ENCODE measurements at places on chromosomes 11 and 22. TPM values are rescaled to one million over a fixed set of nuclear protein-coding genes. Genes with fewer than 3 reads are reported as not detected.

Gene PYGM
- total RNA-seq: 1.1 TPM

DNA sequence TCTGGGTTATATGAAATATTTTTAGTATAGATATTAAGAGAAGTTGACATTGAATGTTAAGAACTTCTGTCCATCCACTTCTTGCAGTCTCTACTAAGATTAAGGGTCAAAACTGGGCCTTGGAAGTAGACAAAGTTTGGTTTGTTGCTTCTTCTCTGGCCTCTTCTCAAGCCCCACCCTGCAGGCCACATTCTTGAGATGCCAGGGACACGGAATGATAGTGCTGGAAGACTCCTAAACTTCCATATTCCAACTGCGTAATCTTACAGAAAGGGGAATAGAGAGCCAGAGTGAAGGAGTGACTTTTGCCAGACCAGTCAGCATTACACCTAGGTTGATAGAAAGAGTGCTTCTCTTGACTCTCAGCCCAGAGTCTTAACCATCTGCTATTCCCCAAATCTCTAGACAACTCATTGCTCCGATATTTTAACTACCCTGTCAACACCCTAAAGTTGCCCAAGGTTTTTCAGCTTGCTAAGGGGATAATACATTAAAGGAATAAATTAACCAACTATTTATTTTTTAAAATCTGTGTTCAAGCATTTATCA, 136.4 kb upstream of the SYN3 start:
- no peak for DNase-seq

DNA sequence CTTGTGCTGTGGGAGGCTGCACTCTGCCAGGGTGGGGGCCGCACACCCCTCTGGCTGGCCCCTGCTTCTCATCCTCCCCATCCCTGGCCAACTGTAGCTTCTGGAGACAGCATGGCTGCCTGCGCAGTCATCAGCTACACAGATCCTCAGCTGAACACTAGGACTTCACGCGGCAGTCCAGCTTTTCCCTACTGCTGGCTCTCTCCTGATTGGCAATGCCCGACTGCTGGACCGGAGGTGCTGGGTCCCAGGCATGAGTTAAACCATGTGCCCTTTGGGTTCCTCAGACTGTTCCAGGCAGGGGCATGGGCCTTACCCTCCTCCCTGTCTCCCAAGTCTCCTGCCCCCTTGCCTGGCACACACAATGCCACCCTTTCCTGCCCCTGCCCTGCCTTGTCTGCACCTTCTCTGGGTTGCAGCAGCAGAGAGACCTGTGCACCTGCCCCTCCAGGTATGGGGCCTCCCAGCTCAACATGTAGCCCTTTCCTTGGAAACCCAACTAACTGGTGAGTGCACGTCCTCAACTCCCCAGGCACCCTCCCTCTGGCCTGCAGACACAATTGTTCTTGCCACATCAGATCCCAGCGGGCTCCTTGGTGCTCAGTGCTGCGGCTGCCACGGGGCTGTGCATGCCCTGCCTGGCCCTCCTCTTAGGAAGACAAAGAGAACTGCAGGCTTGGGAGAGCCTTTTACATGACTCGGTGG, 1039.2 kb downstream of the TBC1D22A start:
- no peak for DNase-seq

GRCh38 chr11:92839450-92839849, 130.0 kb upstream of the MTNR1B start:
- no peak for DNase-seq

Gene KDM2A
- 63.9 TPM for total RNA-seq

Gene RBMXL2
- total RNA-seq: 0.64 TPM

GRCh38 chr11:12245549-12246016, 131.8 kb upstream of the PARVA start:
- DNase-seq: no peak

- DNase-seq: no peak
These were observed 721.2 kb downstream of the LUZP2 start for GRCh38 chr11:25218036-25218435.

GRCh38 chr11:16613262-16613511, 125.3 kb upstream of the C11orf58 start:
- DNase-seq: no peak

Gene APLNR
- total RNA-seq: 8.6 TPM

DNA sequence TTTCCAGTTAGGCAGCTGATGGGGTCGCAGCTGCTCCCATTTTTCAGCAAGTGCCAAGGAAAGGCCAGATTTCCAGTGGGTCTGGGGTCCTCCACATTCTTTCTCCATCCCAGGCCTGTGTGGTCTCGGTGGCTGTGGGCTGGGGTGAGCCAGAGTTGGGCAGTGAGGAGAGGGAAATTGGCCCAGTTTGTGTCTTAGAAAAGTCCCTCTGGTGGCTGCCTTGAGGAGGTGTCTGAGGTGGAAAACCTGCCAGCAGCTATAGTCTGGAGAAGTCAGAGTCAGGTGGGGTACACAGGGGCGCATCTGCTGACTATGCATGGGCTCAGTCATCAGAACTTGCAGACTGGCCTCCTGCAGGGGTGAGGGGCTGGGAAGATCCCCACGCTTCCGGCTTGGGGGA, 30.5 kb downstream of the MRGPRD start:
- DNase-seq: no peak

Gene CNTF
- 3.7 TPM for total RNA-seq

- DNase-seq: no peak
These were observed 11.9 kb downstream of the MRGPRX3 start for GRCh38 chr11:18144243-18144642.

DNA sequence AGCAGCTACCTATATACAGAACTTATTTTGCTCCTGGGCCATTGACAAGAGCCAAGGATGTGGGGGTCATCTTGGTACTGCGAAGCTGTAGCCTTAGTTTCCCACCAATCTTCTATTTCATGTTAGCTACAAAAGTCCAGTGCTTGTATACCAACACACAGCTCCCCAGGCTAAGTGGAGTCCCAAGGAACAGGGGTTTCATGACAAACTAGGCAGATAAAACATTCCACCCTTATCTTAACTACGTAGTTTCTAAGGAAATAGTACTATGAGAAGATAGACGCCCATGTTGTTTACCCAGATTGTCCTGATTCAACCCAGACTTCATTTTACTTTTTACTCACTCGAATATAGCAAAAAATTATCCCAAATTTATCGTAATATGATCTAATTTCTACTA, 218.5 kb downstream of the DYNC2H1 start:
- no peak for DNase-seq

DNA sequence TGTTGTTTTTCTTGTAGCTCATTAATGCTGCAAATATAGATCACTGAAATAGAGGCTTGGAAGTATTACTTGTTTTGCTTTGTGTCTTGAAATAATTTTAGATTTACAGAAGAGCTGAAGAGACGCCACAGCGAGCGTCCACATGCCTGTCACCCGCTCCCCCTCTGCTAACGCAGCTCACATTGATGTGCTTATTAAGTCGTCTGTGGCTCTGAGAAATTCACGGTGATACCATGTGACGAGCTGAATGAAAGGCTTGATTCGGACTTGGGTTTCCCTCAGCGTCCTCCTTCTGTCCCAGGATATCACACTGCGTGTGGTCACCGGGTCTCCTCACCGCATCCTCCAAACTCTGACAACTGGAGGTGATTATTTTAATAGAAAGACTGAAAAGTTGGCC, 365.4 kb downstream of the BRD1 start:
- no peak for DNase-seq

- DNase-seq: peak; percentile 18
These were observed 36.6 kb downstream of the ST3GAL4 start for GRCh38 chr11:126391970-126392632.

Gene SCN2B
- 4.2 TPM for total RNA-seq

GRCh38 chr22:34306361-34306760, 386.1 kb upstream of the LARGE1 start:
- no peak for DNase-seq

Gene SLC17A6
- total RNA-seq: 15.8 TPM

GRCh38 chr11:130435671-130436070, 7.3 kb upstream of the ADAMTS8 start:
- DNase-seq: no peak

GRCh38 chr11:103824116-103824515, 212.3 kb upstream of the DDI1 start:
- DNase-seq: no peak

DNA sequence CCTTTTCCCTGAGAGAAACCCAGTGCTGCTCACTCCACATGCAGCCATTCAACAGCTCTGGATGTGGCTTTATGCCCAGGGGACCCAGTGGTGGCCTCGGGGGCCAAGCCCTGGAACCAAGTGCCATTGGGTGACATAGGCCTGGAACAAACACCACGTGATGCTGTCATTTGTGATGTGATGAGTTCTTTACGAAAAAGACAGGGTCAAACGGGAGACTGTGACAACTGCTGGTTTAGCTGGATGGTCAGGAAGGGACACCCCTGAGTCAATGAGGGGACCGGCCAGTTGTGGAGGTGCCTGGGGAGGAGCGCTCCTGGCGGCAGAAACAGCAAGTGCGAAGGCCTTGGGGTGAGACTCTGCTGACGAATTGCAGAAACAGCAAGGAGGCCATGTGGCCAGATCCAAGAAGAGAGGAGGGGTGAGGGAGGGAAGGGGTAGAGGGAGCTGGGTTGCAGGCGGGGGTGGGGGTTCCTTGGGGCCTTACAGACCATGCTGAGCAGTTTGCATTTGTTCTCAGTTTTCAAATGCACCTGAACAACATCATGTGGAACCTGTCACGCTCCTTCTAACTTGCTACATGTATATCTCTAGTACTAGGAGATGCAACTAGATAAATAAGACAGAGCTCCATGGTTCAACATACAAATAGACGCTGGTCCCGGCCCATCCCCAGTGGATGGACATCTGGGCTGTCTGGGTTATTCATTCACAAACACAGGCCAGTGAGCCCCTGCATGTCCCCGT, 56.1 kb downstream of the IGLL5 start:
- no peak for DNase-seq

DNA sequence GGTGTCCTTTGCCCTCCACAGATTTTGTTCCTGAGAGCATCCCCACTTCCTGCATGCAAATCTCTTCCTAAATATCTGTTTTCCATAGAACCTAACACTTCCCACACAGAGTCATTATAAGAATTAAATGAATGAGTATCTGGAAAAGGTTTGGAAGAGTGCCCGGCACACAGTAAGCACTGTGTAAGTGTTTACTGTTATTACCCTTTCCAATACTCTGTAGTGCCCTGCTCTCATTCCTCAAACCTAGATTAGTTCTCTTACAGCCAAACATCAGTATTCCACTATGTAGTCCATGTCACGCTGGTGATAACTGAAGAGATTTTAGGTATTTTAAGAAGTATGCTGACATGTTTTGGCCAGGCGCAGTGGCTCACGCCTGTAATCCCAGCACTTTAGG, 57.3 kb upstream of the PHF21A start:
- DNase-seq: no peak

- no peak for DNase-seq
These were observed 10.4 kb upstream of the PPP2R1B start for GRCh38 chr11:111776398-111777093.

GRCh38 chr11:121206810-121207209, 85.8 kb upstream of the SC5D start:
- no peak for DNase-seq

DNA sequence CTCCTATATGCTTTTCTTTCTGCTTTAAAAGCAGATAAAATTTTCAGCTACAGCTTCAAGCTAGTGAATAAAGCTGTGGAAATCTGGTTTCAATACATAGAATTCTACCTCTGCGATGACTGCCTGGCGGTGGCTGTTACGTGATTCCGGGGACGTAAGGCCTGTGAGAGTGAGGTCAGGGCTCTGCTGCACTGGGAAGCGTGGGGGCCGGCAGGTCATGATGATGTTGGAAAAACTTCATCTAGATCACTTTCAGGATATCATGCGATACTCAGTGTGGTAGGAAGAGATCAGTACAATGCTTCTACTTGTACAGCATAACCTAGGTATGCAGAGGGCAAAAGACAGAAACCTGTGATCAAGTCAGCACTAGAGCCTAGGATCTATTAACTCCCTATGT, 546.8 kb upstream of the B3GAT1 start:
- DNase-seq: no peak

Gene MS4A6A
- 3.3 TPM for total RNA-seq

GRCh38 chr22:23088199-23088604, 17.9 kb downstream of the GNAZ start:
- no peak for DNase-seq

DNA sequence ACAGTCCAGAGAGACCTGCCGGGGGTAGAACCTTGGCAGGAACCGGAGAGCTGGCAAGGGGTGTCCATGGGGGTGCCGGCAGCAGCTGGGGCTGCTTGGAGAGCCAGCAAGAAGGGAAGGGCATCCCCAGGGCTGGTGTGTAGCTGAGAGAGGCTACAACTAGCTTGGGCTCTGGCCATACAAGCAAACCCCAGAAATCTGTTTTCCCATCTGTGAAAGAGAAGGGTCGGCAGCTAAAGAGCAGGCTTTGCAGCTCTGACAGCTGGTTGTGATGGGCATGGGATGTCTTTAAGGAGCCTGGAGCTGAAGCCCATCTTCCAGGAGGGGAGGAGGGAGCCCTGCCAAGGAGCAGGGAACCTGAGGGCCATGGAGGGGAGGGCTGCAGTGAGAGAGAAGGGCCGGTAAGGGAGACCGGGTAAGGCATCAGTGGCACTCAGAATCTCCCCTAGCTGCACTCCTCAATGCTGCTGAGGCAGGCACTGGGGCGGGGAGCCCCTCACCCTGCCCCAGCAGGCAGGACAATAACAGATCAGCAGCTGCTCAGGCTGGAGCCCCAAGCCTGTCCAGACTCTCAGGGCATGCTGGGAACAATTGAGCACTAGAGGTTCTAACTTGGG, 3.9 kb downstream of the CHST1 start:
- DNase-seq: no peak

- DNase-seq: no peak
These were observed 1167.6 kb downstream of the JRKL start for GRCh38 chr11:97557399-97557798.
